ENCODE measurements at places on chromosomes 16 and 17. TPM values are rescaled to one million over a fixed set of nuclear protein-coding genes. Genes with fewer than 3 reads are reported as not detected.
A peak's percentile ranks its signal among the peaks of the same experiment; 100 is the strongest.

DNA sequence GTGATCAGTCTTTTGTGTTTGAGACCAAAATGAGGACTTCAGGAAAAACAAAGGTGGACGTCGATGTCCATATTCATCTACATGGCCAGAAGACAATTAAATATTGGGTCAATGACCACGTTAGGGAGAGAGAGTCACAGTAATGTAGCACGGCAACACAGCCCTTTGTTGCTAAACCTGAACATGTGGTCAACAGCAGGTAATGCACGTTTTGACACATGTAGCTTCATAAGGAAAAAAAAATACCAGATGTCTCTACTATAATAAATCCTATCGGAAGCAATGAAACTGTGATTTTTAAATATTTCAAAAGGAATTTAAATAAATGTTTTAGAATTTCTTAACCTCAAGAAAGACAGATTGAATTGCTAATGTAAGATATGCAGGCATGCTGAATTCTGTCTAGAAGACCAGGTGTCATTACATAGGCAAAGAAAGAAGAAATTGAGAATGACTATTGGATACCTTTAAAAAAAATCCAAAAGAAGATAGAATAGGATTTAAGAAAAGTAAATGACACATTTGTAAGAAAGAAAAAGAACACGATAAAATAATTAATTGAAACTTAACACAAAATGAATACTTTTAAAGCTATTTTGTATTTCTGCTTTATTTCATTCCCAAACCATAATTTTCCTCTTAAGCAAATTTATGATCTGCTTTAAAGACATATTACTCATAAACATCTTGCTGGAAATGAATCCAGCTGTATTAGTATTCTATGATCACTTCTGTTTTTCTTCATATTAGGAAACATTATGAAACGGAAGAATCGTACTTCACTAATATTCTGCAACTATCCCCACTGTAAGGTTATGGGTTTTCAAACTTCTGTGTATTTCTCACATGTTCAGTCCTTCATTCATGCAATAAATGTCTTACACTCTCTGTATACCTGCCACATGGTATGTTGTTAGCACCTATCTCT is 30.1 kb downstream of the ABCA8 start:
- DNase-seq, result no peak

DNA sequence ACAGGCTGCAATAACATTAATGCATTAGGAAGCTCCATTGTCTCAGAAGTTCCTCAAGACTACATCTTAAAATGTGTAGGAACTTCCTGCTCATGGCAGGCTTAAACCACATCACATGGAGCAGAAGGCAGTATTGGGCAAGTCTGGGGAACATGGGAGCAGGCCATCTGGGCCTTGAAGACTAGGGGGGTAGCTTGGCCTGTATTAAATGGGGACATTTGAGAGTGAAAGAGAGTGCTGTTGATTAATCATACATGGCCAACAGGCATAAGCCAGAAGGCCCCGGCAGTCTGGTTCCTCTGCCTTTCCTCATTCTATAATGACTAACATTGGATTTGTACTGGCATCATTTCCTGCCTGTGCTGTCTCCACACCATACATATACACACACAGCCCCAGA is 25.2 kb upstream of the SLC5A11 start:
- DNase-seq, result no peak

DNA sequence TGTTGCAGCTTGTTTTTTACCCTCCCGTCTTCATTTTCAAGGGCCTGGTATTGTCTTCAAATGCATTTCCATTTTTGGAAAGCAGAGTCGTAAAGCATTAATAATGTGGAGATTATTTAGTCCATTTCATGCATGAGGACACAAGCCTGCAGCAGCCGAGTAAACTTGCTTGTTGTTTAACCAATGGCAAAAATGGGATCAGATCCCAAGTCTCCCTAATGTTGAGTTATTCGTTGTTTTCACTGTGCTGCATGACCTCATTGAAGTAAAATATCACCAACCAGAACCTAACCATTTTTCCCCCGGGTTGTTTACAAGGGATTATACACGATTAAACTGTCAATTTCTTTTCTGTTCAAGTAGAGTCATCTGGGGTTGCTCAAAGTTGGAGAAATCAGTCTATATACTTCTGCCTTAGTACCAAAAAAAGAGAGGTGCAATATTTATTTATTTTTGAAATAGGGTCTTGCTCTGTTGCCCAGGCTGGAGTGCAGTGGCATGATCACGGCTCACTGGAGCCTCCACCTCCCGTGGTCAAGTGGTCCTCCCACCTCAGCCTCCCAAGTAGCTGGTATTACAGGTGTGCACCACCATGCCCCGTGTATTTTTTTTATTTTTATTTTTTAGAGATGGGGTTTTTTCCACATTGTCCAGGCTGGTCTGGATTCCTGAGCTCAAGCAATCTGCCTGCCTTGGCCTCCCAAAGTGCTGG is 12.4 kb downstream of the AMZ2 start:
- no peak for DNase-seq

The KRT33B gene
- polyA plus RNA-seq, result 0.15 TPM

DNA sequence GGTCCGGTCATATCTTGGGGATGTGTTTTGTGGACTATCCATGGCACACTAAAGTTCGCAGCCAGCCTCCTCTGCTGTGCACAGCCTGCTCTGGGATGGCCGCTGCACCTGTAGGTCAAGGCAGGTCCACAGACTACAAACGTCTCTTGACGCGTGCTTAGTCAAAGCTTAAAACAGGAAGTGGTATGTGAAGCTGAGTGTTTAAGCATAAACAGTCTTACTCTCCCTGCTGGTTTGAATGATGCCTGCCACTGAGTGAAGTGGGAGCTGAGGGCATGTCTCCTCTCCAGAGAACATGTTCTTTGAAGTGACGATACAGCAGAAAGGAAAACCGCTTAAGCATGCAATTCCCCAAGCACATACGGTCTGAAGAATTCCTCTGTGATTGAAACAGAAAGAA is 365.6 kb downstream of the SLC39A11 start:
- DNase-seq, result no peak

DNA sequence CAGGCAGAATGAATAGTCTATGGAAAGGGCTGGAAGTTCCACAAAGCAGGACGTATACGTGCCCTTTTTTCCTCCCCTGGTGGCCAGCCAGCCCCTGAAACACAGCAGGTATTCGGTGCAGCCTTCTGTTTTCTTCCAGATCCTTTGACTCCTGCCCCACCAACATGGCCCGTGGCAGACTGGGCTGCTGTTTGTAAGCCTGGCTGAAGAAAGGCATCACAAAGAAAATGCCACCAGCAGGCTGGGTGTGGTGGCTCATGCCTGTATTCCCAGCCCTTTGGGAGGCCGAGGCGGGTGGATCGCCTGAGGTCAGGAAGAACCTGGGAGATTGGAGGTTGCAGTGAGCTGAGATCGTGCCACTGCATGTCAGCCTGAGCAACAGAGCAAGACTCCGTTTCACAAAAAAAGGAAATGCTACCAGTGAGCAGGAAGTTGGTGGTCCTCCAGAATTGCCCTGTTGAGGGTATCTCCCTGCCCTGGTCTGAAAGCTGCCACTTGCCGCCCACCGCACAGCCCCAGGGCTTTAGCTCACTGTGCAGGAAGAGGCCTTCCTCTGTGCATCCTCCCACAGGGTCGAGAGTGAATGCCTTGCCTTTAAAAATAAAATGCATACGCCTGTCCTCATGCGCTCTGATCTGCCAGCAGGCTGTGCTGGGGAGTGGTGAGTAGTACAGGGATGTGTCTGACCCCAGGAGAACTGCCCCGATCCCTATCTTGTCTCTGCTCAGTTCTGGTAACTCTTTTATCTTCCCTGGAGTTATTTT is 587.7 kb downstream of the MAF start:
- DNase-seq, result no peak

DNA sequence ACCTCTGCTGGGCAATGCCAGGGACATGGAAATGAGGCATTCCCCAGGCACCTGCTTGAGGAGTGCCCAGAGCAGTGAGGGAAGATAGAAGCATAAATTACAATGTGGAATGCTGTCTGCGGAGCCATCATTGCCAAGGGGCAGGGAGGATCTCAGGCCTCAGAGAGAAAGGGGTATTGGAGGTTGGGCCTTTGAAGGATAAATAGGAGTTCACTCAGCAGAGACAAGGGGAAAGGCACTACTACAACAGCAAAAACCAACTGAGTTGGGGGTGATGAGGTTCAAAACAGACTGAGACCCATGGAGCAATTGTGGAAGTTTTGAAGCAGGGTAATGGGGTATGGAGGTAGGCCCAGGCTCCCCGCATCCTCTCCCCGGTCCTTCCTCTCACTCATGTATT is 32.8 kb downstream of the SREBF1 start:
- no peak for DNase-seq

- DNase-seq, result peak; percentile 58
Measured at GRCh38 chr17:304461-304860, 48.1 kb downstream of the RPH3AL start.

DNA sequence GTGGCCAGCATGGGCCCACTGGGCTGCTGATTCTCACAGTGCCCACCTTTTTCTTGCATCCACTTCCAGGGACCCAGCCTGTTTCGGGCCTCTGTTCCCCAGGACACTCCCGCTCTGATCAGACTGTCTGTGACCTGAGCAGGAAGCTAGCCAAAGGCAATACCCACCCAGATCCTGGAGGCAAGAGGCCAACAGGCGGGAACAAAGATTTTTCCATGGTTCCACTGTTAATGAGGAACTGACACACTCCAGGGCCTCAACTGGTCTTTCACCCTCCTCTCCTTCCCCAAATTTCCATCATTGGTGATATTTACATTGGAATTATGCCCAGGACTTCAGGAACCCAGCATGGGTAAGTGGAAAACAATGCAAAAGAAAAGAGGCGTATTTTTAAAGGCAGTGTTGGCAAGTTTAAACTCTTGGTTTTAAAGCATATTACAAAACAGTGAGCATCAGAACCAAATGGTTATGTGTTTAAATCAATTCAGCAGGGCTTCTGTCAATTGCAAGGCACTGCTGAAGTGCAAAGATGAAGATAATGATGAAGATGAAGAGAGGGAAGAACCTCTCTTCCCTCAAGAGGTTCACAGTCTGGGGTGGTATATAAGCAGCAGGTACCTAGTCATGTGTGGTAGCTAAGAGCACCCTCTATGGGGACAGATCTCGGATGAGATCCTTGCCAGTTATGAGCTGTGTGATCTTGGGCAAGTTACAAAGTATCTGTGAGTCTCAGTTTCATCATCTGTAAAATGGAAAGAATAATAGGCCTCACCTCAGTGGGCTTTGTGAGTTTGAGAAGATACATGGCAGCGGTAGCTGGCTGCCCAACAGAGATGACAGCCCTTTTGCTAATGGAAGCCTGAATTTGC is 14.4 kb upstream of the ATP2A3 start:
- no peak for DNase-seq

DNA sequence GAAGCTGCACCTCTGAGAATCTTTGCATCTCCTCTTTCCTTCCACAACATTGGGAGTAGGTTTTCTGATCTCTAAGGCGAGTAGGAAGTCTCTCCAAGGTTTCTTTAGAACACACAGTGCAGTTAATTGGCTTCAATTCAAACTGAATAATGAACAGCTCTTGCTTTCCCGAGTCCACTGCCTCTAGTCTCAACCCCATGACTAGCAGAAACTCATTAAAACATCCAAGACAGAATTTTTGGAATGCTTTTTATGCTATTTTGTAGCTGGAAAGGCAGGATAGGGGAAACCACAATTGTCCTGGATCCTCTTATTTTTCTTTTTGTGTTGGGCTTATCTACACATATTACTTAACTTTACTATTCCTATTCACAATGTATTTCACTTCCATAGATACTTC is 206.6 kb downstream of the CDH8 start:
- no peak for DNase-seq

GRCh38 chr17:871751-872519 is 89.8 kb downstream of the MRM3 start:
- no peak for DNase-seq

- DNase-seq, result no peak
Measured at GRCh38 chr17:76966486-76967181, 98.4 kb downstream of the MGAT5B start.

DNA sequence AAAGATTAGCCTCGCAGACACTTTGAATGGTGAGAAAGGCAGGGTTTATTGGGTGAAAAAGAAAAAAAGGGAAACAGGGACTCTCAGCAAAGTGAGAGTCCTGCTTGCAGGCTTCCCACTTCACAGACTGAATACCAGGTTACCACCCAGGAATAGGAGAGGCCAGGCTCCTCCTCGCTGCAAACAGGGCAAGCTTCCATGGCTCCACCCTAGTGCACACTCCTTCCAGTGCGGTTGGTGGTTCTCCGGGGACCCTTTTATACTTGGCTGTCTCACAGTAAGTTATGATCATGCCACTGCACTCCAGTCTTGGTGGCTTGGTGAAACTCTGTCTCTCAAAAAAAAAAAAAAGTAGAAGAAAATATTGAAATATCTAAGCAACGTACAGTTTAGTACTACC is 30.5 kb upstream of the CDH8 start:
- no peak for DNase-seq

The SEPTIN1 gene
- 1.5 TPM for polyA plus RNA-seq

DNA sequence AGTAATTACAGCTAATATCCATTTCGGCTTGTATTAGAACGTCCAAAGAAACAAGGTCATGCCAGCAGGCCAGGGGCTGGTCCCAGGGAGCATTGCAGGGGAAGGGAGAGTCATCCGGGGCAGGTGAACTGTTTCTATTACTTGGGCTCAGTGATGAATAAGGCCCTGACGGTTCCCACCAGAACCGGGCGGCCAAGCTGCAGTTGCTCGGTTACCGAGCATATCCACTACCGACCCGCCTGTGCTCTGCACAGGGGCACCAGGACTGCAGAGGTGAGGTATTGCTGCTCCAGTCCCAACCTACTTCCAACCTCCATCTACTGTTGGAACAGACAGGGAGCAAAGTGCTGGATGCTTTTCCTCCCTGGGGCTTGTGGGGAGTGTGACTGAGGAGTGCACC is 295.5 kb downstream of the MAF start:
- DNase-seq, result no peak

DNA sequence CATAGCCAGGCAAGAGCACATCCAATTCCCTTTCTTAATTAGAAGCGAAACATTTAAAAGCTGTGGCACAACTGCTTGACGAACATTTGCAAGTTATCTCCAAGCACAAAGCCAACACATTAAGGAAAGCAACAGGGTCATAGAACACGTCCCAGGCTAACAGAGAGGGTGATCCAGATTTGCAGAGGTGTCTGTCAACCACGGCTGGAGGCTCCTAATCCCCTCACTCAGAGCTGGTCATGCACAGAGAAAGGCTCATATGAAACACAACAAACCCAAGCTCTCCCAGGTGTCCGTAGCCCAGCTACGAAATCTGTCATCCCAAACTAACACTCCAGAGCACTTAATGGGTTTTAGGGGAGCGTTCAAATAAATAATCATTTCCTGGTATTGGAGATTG is 276.1 kb downstream of the SLC39A11 start:
- DNase-seq, result no peak

The TSC2 gene
- polyA plus RNA-seq, result 92.0 TPM

- DNase-seq, result peak; percentile 55
Measured at GRCh38 chr17:81277946-81278693, 17.0 kb downstream of the SLC38A10 start.

The TOX3 gene
- 1.1 TPM for polyA plus RNA-seq

The CBX8 gene
- 4.2 TPM for polyA plus RNA-seq

DNA sequence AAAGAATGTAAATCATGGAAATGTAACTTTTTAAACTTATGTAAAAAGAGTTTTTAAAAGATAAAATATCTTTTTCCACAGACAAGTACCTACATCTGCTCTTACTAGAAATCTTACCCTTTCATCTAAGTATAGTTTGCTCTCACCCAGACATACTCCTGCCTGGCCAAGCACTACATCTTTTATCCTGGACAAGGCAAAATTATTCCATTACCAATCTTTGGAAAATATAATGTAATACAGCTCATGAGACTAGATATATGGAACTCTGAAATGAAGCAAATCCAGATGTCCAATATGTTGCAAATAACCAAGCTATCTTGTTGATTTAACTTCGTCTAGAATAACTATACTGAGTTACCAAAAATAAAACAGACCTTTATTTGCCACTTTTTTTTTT is 50.0 kb downstream of the VMP1 start:
- DNase-seq, result no peak
